ENCODE measurements at places on chromosomes 7 and 10. TPM values are rescaled to one million over a fixed set of nuclear protein-coding genes. Genes with fewer than 3 reads are reported as not detected.

- DNase-seq, result no peak
Observed at GRCh38 chr10:2340831-2341647, 603.7 kb upstream of the ADARB2 start.

- DNase-seq, result peak; percentile 30
Observed at GRCh38 chr10:22229802-22230157, 12.0 kb upstream of the EBLN1 start.

DNA sequence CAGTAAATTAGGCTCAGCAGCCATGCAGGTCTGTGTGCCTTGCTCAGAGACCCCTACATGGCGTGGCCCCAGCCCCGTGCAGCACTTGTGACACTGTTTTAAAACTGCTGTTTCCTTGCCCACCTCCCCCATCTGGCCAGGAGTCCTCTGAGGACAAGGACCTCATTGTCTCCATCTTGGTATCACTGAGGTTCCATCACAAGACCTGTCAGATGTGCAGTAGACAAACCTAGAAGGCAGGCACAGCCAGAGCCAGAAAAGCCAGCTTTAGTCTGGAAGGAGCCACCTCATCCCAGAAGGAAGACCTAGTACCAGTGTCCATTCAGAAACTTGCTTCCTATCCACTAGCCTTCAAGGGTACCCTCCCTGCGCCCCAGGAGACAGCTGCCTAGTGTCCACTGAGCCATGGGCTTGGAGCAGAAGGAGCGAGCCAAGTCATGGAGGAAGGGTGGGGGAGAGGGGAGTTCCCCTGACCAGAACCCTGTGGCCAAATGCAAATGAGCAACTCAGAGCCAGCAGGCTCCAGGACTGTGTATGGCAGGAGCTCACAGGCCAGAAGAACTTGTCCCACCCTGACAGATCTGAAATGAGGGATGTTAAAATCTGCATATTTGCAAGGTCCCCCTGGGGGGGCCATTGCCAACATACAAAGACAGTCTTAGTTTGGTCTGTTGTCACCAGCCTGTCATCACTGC lies 176.1 kb downstream of the SH3PXD2A start:
- no peak for DNase-seq

GRCh38 chr7:139232904-139233303 lies 1.9 kb downstream of the UBN2 start:
- no peak for DNase-seq

DNA sequence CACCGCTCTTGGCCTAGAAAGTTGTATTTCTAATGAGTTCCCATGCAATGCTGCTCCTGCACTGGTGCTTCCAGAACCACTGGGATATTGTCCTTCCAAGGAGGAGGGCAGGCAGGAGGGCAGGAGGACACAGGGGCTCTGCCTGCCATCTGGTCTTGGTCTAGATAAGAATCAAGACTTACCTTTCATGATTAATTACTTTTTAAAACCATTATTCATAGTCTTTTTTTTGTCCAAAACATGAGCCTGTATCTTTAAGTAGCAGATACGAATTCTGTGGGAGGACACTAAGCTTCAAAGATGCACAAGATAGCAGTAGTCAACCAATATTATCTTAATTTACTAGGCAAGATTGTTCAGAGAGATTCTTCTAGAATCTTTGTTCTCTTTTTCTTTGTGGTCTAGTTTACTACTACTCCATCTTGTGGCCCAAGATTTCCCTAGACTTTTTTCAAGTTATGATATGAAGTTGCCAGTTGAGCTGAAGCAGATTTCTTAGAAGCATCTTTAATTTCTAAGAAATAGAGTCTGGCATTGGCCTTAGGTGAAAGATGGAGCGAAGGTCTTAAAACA lies 57.6 kb downstream of the RBM33 start:
- no peak for DNase-seq

The CACNB2 gene
- polyA plus RNA-seq, result 4.9 TPM

The CHAT gene
- polyA plus RNA-seq, result 0.06 TPM
